Tongue (tissue), 3 donors: ENCODE measurements at places on chromosomes 3 and 15.
A peak's percentile ranks its signal among the peaks of the same experiment; 100 is the strongest.

DNA sequence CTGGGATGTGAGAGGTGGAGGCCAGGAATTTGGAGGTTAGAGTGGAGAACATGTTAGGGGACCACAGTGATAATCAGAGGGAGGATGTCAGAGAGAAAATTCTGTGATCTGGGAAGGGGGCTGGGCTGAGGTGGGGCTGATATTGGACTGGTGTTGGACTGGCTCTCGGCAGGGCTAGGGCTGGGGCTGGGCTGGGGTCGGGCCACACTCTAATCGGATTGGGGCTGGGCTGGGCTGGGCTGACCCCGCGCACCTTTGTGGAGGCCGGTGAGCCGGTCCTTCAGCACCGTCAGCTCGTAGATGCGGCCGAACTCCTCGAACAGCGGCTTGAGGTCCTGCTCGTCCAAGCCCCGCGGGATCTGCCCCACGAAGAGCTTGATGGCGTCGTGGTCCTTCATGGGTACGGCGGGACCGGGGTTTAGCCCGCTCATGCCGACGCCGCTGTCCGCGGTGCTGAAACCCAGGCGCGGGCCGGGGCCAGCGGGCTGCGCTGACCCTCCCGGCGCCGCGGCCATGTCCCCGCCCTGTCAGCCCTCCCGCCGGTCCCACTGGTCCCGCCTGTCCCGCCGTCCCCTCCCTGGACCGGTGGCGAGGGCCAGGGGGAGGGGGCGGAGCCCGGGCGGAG is 485 bp downstream of the CELF6 start:
- DNase-seq, result peak; percentile 88

DNA sequence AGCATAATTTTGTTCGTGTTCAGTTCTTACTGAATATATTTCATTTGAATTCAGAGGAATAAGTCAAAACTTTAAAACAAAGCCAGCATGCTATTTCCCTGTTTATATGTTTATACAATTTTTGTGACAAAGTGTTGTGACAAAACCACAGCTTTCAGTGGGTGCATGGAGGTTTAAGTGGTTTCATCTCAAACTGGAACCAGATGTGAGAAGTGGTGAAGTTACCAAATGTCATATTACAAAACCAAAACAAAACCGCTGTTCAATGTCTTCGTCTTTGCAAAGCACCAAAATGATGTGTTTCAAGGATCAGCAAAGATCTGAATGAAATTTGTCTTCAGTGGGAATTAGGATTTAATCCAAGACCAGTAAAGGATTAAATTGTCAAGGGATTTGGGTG is 59.3 kb upstream of the OSTN start:
- no peak for DNase-seq

DNA sequence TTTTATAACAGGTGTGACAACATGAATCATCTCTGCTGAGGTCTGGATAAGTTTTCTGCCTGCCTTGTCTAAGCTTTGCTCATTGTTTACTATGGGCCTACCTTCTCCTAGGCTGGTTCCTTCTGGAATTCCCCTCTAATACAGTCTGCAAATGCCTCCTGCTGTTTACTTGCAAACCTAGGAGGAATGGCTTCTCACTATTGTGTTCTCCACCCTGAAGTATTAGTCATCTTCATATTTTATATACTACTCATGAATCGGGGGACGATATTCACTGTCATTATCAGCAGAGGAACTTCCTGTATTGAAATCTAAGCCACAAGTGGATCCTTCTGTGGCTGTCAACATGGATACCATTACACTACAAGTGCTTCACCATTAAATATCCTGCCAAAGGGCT is 154.8 kb downstream of the PLCL2 start:
- DNase-seq, result peak; percentile 12

DNA sequence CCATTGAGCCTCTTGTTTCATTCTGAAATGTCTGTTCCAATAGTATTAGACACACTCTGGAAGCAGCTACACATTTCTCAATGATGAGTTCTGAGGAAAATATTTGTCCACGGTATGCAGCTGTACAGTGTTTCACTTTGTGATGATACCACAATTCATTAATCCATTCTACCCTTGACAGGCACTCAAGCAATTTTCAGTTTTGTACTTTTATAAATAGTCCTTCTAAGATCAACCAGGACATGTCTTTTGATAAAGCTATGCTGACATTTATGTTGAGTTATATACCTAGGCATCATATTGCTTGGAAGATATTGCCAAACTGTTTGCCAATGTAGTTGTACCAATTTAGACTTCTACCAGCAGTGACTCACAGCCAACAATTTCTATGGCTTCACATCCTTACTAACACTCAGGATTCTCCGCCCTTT is 165.1 kb upstream of the COL8A1 start:
- DNase-seq, result no peak

- DNase-seq, result peak; percentile 44
These were observed 56.3 kb upstream of the CSPG5 start for GRCh38 chr3:47634996-47635395.

DNA sequence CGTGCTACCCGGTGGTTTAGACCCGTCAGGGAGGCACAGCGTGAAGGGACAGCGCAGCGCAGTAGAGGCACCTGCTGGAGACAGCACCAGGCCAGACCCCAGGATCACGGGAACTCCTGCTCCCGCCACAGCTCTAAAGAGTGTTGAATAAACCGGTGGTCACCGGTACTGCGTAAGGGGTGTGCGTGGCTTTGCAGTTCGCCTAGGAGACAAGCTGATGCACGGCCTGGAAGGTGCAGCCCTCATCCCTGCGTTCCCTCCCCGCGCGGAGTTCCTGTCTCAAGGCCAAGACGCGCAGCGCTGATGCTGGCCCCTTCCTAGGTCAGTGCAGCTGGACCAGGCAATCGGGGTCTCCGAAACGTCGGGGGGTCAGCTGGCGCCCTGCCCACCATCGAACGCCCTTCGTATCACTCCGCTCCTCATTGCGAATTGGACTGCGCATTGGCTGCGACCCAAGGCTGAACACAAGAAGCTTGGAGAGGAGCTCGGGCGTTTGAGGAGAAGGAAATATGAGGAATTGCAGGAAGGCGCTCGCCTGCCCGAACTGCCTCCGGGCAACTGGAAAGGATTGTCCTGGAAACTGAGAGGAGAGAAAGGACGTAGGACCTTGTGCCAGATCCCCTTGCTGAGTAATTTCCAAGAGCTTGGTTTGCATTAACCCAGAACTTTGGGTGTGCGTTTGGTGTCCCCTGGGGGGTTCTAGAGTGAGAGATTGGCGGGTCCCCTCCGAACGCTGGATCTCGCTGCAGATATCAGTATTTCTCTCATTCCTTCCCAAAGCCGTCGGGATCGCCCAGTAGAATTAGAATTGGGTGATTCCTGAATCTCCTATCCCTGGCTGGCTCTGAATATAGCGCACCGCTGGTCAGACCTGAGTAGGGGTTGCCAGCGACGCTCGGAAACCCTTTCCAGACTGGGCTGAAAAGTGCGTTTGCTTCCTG is 2.3 kb upstream of the SOX14 start:
- no peak for DNase-seq

GRCh38 chr15:93658026-93658816 is 569.2 kb upstream of the RGMA start:
- peak; percentile 68 for DNase-seq

GRCh38 chr3:186760897-186761447 is 22.4 kb upstream of the EIF4A2 start:
- no peak for DNase-seq

- no peak for DNase-seq
These were observed 173.1 kb downstream of the MFSD1 start for GRCh38 chr3:158974904-158975303.

GRCh38 chr3:139978966-139979365 is 44.0 kb downstream of the CLSTN2 start:
- no peak for DNase-seq
